Tibial nerve (tissue), 4 donors: ENCODE measurements at places on chromosomes 3 and 15. TPM values are rescaled to one million over a fixed set of nuclear protein-coding genes. Genes with fewer than 3 reads are reported as not detected.

DNA sequence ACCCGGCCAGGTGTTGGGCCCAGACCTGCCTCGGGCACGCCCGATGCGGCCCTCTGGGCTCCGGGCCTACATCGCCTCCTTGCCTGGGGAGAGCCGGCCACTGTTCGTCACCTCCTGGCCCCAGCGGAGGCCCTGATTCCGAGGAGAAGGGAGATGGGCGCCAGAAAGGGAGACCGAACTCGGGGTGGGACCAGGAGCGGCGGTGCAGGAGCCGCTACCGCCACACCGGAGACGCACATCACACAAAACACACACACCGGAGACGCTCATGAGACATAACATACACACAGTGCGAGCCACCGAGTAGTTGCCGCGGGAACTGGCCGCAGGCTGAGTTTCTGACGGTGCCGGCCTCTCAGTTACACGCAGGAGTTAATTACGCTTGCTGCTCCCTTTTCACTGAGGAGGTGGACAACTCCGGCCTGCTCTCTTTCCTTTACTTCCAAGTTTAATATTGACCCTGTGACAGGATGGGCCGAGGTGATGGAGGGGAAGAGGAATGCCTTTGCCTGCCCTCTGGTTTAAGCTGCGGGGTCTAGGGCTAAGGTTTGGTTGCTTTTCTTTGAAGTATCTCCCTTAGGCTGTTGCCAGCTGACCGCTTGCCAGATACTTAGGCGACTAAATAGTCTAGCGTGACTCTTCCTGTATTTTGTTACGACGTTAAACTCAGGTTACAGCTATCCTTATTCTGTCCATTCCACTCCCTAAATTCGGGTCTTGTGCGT lies 570 bp downstream of the PCNP start:
- DNase-seq = peak; percentile 51

GRCh38 chr15:39828374-39828931 lies 45.8 kb upstream of the FSIP1 start:
- peak; percentile 14 for DNase-seq

DNA sequence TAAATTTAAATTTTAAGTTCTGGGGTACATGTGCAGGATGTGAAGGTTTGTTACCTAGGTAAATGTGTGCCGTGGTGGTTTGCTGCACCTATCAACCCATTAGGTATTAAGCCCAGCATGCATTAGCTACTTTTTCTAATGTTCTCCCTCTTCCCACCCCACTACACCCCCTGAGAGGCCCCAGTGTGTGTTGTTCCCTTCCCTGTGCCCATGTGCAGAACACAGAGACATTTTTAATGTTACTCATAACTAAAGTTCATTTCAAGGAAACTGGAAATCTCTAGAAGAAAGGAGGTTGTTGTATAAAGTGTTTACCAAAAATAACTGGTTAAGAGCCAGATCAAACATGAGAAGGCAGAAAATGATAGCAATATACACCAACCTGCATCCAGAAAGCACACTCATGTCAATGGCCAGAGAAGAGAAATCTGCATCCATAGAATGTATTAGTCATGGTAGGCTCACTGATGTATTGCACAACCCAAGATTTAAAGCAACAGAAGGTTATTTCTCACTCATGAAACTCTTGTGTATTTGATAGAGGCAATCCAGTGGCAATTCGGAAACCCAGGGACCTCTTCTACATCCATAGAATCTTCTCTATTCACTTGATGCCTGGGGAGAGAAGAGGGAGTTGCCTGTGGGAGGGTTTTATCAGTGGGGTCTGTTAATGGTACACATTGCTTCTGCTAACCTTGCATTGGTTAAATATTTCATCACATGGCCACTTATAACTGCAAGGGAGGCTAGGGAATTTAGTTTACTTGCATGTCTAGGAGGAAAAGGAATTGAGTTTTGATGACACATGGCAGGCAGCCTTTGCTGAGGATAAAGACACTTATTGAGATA lies 321.9 kb upstream of the RASGRP1 start:
- no peak for DNase-seq

GRCh38 chr15:98689431-98689861 lies 41.1 kb downstream of the IGF1R start:
- DNase-seq = no peak

STX19 gene
- total RNA-seq = not detected

DNA sequence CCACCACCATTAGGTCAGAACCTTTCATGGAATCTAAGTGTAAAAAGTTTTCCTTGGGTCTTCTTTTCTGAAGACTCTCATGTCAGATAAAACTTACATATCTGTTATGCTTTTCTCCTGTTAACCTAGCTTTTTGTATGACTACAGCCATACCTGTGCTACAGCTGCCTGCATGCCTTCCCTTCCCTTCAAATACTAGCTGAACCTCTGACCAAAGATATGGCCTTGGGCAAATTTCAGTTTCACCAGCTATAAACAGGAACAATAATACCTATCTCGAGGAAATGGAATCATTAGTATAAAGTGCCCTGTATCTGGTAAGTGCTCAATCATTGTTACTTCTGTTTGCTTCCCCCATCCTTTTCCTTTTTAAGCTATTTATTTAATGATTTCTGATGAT lies 25.0 kb downstream of the GLB1 start:
- no peak for DNase-seq

- DNase-seq = no peak
Observed at GRCh38 chr15:45588219-45588875, 1.2 kb downstream of the BLOC1S6 start.

AMIGO3 gene
- not detected for total RNA-seq

- no peak for DNase-seq
Observed at GRCh38 chr3:84717894-84718293, 240.9 kb upstream of the CADM2 start.

ADGRG7 gene
- not detected for total RNA-seq

ZMYND10 gene
- total RNA-seq = 0.30 TPM

LAMB2 gene
- 636 TPM for total RNA-seq

DNA sequence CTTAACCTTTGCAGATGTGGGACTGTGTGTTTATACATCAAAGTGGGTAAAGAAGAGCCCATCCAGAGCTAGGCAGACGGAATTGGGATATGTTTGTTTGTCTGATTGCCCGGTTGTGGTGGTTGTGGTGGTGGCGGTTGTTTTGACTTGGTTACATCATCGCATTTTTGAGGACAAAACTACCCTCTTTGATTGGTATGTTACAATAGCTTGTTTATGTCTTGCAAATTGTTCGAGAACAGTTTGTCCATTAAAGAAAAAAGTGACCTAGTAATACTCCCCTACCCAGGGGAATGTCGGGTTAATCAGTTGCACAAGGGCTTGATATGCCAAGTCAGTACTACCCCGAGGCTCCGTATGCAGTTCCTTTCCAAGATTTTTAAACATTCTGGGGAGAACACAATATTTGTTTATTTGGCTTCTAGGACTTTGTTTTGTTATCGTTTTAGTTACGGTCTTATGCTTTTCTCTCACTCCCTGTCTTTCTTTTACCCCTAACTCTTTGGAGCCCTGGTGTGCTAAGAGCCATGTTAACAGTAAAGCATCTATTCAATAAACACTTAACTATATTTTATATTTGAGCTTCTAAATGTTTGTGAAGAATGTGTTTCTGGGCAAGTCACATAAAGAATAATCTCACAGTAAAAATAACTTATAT lies 315.4 kb downstream of the LPP start:
- peak; percentile 64 for DNase-seq

DNA sequence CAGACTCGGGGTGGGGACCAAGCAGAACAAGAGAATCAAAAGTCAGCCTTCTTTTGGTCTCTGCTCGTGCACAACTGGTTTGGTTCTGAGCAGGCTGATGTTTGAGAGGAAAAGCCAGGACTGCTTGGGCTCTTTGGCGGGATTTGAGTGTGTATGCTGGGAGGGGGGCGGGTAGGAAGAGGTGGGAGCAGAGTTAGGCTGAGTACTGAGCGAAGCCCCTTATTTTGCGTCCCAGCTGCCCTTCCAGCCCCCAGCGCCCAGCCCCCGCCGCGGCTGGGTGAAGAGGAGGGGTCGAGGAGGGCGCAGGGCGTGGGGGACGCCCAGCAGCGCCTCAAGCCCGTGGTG lies 153.5 kb upstream of the GOLIM4 start:
- no peak for DNase-seq

GRCh38 chr3:146505516-146505915 lies 36.2 kb upstream of the PLSCR2 start:
- DNase-seq = no peak

PCSK6 gene
- total RNA-seq = 15.3 TPM

DNA sequence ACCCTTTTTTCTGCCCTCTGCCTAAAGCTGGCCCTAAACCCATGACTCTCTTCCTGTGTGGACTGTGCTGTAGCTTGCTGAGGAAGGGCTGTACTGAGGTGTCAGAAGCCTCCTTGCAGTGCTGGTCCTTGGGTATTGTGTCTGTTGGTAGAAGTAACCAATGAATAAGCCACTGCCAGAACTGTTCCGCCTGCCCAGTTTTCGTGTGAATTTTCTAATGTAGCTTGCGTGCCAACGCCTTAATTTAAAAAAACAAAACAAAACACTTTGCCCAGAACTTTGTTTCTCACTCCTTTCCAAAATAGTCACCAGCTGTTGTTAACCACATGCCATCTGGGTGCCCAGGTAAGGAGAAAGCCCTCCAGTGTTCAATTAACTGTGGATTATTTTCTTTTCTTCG lies 101.9 kb downstream of the KLHL25 start:
- DNase-seq = no peak

DNA sequence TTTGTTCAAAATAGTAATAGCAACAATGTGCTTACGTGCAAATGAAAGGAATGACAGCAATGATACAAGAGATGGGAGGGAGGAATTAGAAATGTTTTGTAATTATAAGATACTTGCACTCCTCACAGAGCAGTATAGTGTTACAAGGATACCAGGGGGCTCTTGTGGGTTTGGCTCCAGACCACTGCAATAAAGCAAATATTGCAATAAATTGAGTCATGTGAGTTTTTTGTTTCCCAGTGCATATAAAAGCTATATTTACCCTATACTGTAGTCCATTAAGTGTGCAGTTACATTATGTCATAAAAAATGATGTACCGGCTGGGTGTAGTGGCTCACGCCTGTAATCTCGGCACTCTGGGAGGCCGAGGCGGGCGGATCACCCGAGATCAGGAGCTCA lies 864.3 kb downstream of the NSUN3 start:
- no peak for DNase-seq

ZNF592 gene
- 31.0 TPM for total RNA-seq

LPP gene
- total RNA-seq = 293 TPM

GRCh38 chr15:89101302-89102193 lies 13.3 kb downstream of the ABHD2 start:
- DNase-seq = peak; percentile 62

ZBTB38 gene
- 140 TPM for total RNA-seq

- no peak for DNase-seq
Observed at GRCh38 chr3:5190147-5190791, 2.8 kb downstream of the EDEM1 start.

- no peak for DNase-seq
Observed at GRCh38 chr3:32310918-32311839, 72.7 kb downstream of the CMTM8 start.

NDN gene
- 112 TPM for total RNA-seq

DNA sequence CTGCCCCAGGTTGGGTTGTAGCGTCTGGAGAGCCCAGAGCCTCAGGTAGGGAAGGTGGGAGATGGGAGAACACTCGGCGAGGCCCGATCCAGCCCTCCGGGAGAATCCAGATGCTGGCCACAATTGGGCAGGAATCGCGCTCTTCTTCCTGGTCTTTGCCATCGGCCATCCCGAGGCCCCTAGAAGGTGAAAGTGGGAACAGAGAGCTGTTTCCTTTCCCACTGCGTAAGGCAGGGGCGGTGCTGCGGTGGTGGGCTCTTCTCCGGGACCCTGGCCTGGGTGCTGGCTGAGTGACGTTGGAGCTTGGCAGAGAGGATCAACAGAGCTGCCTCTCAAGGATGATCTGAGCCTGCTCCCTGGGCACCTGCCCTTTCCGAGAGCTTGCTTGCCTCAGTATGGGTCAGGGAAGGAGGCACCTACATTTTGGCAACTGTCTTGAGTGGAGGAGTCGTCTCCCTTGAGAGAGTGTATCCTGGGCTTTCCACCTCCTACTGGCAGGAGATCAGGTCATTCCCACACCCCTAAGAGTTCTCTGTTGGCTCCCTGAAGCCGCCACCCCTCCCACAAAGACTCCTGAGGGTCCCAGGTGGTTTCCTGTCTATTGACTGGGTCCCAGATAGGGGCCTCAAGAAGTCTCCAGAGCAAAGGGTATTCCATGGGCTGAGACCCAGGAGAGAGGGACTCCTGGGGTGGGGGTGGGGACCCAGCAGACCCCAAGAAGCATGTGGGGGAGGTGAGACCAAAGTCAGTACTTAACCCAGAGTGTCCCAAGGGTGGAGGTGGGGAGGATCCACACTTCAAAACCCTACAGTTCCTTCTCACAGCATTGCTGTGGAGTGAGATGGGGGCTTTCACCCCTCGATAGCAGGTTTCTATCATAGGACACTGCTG lies 1.6 kb downstream of the C15orf39 start:
- DNase-seq = no peak

DNA sequence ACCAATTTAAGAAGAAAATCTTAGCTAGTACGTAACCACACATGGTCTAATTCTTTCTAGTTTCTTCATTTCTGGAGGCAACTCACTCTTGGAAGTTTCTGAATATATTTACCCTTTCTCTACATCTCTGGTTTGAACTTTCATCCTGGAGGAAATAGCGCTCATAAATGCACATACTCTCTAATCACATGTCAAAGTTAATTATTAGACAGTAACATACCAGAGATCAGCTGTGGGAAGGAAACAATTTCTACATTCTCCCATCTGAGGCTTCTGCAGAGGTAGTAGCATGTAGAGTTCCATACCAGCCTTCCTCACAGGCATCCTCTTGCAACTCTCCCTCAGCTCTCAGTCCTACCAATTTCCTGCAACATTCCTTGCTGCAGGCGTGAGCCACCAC lies 132.5 kb downstream of the RBPMS2 start:
- DNase-seq = no peak
